ENCODE measurements at places on chromosomes 4 and X.
A peak's percentile ranks its signal among the peaks of the same experiment; 100 is the strongest.

- DNase-seq, result no peak
Observed at GRCh38 chr4:14646831-14647230, 355.4 kb upstream of the CPEB2 start.

DNA sequence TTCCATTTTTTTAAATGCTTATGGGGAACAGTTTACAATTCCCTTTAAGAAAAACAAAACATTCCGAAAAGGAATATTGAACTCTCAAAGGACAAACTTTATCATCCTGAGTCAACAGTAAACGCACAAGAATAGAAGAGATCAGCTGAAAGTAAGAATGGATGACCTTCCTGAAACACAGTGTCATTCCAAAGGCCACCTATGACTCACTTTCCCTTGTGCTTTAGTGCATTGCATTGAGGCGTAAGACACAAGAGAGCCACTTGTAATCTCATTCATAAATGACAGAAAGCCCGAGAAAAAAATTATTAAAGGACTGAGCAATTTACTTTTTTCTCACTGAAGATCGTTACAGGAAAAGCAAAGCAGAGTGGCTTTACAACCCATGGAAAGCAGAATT is 1062.4 kb upstream of the DIAPH2 start:
- no peak for DNase-seq

- DNase-seq, result no peak
Observed at GRCh38 chrX:111086591-111087006, 9.4 kb upstream of the PAK3 start.

GRCh38 chrX:1554469-1555210 is 17.7 kb upstream of the P2RY8 start:
- peak; percentile 27 for DNase-seq

DNA sequence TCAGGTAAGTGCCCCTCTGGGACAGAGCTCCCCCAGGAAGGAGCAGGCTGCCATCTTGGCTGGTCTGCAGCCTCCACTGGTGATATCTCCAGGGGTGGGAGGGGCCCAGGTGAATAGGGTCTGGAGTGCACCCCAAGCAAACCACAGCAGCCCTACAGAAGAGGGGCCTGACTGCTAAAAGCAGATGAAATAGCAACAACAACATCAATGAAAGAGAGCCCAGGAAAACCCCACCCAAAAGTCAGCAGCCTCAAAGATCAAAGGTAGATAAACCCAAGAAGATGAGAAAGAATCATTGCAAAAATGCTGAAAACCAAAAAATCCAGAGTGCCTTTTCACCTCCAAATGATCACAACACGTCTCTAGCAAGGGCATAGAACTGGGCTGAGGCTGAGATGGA is 92.5 kb upstream of the PAGE3 start:
- no peak for DNase-seq

DNA sequence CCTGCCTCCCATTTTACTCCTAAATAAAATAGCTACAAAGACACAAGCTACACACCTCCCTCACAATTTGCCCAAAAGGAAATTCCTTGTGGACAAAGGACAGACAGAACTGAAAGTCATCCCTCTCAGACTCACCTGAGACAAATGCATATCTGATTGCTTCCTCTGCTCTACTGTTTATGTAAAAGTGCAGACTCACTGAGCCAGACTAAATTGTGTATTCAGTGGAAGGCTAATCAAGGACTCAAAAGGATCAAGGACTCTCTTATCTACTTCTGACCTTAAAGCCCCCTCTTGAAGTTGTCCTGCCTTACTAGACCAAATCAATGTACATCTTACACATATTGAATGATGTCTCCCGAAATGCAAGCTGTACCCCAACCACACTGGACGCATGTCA is 3.9 kb downstream of the PDCL2 start:
- DNase-seq, result no peak

DNA sequence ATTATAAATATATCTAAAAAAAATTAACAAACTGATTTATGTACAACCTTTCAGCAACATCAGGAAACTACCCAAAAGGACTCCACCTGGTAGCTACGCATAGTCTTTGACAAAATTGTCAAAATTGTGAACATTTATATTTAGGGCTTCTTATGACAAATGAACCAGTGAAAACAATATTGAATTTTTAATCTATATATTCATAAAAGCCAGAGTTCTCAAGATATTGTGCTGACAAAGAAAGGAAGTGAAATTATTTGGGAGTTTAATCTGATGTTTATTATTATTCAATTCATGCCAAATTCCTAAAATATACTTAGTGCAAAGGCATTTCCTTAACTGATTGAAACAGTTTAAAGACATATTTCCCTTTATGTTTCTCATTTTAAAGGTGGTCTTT is 5.3 kb upstream of the SULT1B1 start:
- no peak for DNase-seq

DNA sequence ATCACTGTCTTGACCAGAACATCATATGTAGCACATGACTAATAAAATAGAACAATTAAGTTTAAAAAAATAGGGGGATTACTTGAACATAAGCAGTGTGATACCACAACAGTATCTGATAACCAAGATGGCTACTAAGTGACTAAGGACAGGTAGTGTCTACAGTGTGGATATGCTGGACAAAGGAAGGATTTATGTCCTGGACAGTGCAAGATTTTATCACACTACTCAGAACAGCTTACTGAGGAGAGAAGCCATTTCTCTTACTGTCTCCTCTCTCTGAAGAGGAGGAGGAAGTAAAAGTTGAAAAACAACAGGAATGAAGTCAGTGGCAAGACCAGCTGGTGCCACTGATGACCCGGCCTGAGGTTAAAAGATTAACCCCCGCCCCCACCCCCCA is 4.0 kb upstream of the SLC10A7 start:
- no peak for DNase-seq

GRCh38 chrX:20515841-20516461 is 249.2 kb upstream of the RPS6KA3 start:
- peak; percentile 24 for DNase-seq

DNA sequence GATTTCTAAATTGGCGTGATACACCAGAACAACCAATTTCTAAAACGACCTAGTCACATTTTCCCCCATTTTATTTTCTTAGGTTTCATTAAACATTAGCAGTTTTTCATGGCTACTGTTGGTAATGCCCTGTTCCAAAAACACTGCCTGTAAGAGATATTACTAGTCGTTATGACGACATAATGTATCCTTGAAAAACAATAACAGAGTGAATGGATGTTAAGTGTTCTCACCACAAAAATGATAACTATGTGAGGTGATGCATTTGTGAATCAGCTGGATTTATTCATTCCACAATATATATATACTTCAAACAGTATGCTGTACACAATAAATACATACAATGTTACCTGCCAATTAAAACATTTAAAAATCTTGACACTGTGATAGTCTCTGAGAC is 1147.6 kb upstream of the PCDH10 start:
- DNase-seq, result no peak

Data from GM13976 (cell line).